ENCODE measurements at places on chromosomes 2 and 18. TPM values are rescaled to one million over a fixed set of nuclear protein-coding genes. Genes with fewer than 3 reads are reported as not detected.

The HNMT gene
- 12.3 TPM for polyA plus RNA-seq

The FOXI3 gene
- polyA plus RNA-seq, result not detected

The PARD3B gene
- 1.2 TPM for polyA plus RNA-seq

The UGT1A5 gene
- polyA plus RNA-seq, result 0.01 TPM

The GALNT3 gene
- polyA plus RNA-seq, result 30.7 TPM

The SERPINB3 gene
- 870 TPM for polyA plus RNA-seq

The UGT1A3 gene
- polyA plus RNA-seq, result 0.07 TPM
